ENCODE measurements at places on chromosomes 11 and 22.
A peak's percentile ranks its signal among the peaks of the same experiment; 100 is the strongest.

GRCh38 chr22:36234919-36235318 lies 4.4 kb downstream of the APOL2 start:
- peaks cover 39% of the 10 kb centered on the region for H3K4me1 ChIP-seq
- DNase-seq: no peak
- H3K27ac ChIP-seq: no peak overlapping the region

DNA sequence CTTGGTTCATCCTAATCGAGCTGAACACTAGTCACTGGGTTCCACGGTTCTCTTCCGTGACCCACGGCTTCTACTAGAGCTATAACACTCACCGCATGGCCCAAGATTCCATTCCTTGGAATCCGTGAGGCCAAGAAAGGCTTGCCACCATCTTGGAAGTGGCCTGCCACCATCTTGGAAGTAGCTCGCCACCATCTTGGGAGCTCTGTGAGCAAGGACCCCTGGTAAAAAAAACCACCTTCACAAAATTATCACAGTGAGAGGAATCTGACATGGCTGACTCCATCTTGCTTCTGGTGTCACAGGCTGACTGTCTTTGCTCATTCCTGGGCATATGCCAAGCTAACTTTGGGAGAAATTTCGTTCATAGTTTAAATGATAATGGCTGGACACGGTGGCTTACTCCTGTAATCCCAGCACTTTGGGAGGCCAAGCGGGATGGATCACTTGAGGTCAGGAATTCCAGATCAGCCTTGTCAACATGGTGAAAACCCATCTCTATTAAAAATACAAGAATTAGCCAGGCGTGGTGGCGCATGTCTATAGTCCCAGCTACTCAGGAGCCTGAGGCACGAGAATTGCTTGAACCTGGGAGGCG lies 18.9 kb upstream of the KCTD14 start:
- H3K27ac ChIP-seq: no peak overlapping the region
- H3K36me3 ChIP-seq: no peaks in the 10 kb centered on the region
- H3K4me1 ChIP-seq: peaks cover 22% of the 10 kb centered on the region
- no peak overlapping the region for H3K4me3 ChIP-seq

DNA sequence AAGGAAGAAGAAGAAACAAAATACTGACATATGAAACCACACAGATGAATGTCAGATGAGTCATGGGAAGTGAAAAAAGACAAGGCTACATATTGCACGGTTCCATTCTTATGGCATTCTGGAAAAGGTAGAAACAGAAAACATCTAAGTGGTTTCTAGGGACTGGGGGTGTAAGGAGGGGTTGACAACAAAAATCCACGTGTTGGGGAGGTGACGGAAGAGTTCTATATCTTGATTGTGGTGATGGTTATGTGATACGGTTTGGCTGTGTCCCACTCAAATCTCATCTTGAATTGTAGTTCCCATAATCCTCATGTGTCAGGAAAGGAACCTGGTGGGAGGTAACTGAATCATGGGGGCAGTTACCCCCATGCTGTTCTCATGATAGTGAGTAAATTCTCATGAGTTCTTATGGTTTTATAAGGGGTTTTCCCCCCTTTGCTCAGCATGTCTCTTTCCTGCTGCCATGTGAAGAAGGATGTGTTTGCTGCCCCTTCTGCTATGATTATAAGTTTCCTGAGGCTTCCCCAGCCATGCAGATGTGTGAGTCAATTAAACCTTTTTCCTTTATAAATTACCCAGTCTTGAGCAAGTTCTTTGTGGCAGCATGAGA lies 6.4 kb upstream of the ARFGAP3 start:
- no peak for DNase-seq
- H3K27me3 ChIP-seq: no peaks in the 10 kb centered on the region
- H3K36me3 ChIP-seq: no peaks in the 10 kb centered on the region

DNA sequence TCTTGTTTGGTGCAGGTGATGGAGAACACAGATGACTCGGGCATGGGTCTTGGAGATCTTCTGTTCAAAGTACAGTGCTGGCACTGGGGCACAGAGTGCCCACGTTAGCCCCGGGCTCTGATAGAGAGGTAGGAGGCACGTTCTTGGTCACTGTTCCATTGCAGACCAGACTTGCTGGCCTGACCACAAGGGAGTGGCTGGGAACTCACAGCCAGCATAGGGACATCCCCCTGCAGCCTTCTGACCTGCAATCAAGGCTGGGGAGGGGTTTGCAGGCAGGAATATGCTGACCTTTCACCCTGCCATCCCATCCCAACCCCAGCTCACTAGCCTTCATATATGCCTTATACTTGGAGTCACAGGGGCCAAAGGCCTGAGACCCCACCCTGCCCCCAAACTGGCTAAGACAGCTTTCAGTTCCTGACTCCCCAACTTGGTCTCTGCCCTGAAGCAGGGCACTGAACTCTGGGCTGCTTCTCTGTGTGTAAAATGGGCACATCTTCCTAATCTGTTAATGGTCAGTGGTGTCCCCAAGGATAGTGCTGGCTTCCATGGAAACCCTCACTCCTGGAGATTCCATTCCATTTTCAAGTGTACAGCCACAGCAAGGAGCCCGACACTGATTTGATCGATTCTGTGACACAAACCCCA lies 4.6 kb downstream of the MRPL49 start:
- H3K27ac ChIP-seq: no peak overlapping the region
- no peak overlapping the region for H3K4me3 ChIP-seq
- no peaks in the 10 kb centered on the region for H3K27me3 ChIP-seq
- peaks cover 77% of the 10 kb centered on the region for H3K36me3 ChIP-seq
- DNase-seq: no peak

DNA sequence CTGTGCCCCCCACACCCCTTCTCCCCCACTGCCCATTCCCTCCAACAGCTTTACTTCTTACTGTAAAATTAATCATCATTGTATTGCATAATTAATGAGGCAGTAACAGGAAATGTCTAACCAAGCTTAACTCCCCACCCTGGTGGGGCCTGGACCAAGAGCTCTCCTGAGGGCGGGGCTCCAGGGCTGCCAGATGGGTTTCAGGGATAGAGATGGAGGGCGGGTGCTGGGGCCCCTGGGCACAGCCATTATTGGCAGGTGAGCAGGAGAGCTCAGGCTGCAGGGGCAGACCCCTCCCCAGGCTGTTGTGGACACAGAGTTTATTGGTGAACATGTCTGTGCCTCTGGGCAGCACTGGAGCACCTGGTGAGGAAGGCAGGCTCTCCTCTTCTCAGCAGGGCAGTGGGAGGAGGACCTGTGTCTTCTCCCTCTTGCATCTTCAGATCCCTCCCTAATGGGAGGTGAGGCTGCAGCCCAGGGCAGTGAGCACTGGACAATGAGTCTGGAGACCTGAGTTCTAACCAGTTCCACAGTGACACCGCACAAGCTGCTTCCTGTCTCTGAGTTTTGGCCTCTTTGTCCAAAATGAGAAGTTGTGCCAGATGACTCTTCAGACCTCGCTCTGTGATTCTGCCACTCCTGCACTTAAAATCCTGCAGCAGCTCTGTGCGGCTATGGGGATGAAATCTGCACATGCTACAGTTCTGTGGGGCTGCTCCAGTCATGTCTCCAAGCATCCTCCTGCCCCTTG lies 233.3 kb downstream of the CEP164 start:
- H3K36me3 ChIP-seq: no peaks in the 10 kb centered on the region
- no peaks in the 10 kb centered on the region for H3K4me1 ChIP-seq
- no peak overlapping the region for H3K4me3 ChIP-seq

DNA sequence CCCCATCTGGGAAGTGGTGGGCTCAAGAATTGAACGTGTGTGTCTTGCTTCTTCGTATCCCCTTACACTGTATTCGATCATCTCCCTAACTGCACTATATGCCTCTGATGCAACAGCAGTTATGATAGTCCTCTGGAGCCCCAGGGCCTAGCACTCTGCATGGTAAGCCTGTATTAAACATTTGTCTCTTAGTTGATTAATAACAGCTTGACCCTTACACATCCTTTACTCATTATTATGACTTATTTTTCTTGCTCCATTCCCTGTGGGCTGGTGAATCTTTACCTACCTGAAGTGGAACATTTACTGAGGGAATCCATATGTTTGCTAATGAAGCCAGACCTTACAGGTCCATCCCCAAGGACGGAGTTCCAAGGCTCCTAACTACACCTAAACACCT lies 5.6 kb downstream of the STX3 start:
- H3K4me3 ChIP-seq: no peak overlapping the region
- H3K27me3 ChIP-seq: no peaks in the 10 kb centered on the region
- no peaks in the 10 kb centered on the region for H3K36me3 ChIP-seq

DNA sequence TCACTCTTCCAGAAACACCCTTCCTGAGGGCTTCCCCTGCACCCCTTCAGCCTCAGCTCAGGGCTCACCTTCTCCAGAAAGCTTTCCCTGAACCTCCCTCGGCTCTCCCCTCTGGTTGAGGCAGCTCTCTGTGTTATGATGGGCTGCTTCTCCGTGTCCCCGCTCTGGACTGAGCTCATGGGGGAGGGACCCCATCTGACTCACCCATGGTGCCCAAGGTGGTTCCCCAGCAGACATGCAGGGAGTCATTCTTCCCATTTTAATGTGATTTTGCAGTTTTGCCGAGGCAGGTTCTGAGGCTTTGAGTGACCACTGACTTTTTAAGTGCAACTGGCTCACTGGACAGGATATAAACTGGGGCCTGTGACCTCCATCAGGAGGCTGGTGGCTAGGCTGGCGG lies 495.1 kb downstream of the TBC1D22A start:
- H3K4me1 ChIP-seq: no peaks in the 10 kb centered on the region
- H3K4me3 ChIP-seq: no peak overlapping the region
- H3K36me3 ChIP-seq: no peaks in the 10 kb centered on the region
- no peaks in the 10 kb centered on the region for H3K27me3 ChIP-seq
- H3K27ac ChIP-seq: no peak overlapping the region
- DNase-seq: no peak

DNA sequence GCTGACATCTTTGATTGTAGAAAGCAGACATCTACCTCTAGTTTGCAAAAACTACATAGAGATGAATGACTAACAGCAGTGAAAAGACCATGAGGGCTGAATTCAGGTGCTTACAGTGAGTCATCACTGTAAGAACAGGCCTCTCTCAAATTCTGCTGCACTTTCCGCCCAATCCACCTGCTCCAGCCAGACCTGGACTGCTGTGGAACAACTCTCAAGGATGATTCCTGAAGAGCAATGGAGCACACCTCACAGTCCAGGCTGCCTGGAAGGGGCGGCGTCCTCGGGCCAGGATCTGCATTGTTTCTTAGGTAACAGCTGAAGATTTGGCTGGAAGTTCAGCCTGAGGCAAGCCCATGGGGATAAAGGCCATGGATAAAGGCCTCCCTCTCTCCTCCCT lies 15.1 kb downstream of the APOL2 start:
- H3K27ac ChIP-seq: no peak overlapping the region
- peaks cover 6% of the 10 kb centered on the region for H3K4me1 ChIP-seq
- peaks cover 19% of the 10 kb centered on the region for H3K36me3 ChIP-seq

DNA sequence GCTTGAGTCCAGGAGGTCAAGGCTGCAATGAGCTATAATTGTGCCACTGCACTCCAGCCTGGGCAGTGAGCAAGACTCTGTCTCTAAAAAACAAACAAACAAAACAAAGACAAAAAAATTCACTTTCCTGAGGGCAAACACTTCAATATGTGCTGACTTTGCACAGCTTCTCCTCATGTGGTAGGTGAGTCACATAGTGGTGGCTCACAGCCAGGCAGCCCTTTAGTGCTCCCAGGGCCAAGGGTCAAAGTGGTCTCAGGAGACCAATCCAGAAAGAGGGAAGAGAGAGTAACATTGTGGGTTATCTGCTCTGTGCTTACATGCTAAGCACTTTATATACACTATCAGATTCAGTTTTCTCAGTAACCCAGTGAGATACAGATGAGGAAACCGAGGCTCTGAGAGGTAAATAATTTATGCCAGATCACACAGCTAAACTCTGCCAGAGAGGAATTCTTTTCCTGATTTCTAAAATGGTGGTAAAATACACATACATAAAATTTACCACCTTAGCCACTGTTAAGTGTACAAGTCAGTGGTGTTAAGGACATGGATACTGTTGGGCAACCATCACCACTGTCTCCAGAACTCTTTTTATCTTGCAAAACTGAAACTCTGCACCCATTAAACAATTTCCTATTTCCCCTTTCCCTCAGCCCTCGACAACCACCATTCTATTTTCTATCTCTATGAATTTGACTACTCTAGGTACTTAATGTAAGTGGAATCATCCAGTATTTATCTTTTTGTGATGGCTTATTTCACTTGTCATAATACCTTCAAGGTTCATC lies 231.7 kb upstream of the NARS2 start:
- no peak for DNase-seq
- no peaks in the 10 kb centered on the region for H3K27me3 ChIP-seq
- H3K27ac ChIP-seq: no peak overlapping the region
- no peaks in the 10 kb centered on the region for H3K36me3 ChIP-seq
- H3K4me1 ChIP-seq: no peaks in the 10 kb centered on the region

- no peaks in the 10 kb centered on the region for H3K4me1 ChIP-seq
- H3K27ac ChIP-seq: no peak overlapping the region
- H3K36me3 ChIP-seq: no peaks in the 10 kb centered on the region
- peaks cover 9% of the 10 kb centered on the region for H3K27me3 ChIP-seq
These were observed 31.6 kb upstream of the ACCSL start for GRCh38 chr11:44016131-44016530.

- DNase-seq: no peak
- no peaks in the 10 kb centered on the region for H3K4me1 ChIP-seq
- no peaks in the 10 kb centered on the region for H3K36me3 ChIP-seq
- H3K27ac ChIP-seq: no peak overlapping the region
These were observed 69.0 kb upstream of the THY1 start for GRCh38 chr11:119491753-119492510.

DNA sequence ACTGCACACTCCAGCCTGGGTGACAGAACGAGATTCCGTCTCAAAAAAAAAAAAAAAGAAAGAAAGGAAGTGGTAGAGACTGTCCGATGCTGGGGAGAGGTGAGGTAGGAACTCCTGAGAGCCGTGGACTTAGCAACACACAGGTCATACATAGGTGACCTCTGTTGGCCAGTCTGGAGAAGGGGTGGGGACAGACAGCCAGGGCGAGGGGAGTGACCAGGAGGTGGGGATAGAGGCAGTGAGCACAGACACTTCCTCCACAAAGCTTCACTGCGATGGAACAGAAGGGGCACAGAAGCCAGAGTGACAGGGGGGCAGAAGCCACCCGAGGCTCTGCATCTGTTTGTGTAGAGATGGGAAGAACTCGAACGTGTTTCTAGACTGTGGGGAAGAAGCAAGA lies 47.1 kb downstream of the MYH9 start:
- no peaks in the 10 kb centered on the region for H3K27me3 ChIP-seq
- no peak overlapping the region for H3K27ac ChIP-seq
- H3K36me3 ChIP-seq: peaks cover 93% of the 10 kb centered on the region

DNA sequence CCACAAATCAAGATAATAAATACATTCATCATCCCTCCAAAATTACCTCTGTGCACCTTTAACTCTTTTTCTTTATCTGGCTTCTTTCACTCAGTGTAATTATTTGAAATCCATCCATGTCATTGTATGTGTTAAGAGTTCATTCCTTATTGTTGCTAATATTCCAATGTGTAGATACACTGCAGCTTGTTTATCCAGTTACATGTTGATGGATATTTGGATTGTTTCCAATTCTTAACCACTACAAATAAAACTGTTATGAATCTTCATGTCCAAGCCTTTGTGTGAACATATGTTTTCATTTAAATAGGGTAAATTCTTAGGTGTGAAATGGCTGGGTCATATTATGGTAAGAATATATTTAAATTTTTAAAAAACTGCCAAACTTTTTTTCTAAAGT lies 323.3 kb upstream of the NCAM1 start:
- H3K27me3 ChIP-seq: no peaks in the 10 kb centered on the region
- DNase-seq: no peak
- H3K36me3 ChIP-seq: no peaks in the 10 kb centered on the region
- no peaks in the 10 kb centered on the region for H3K4me1 ChIP-seq

- H3K27ac ChIP-seq: 0 out of 2 replicates have a peak overlapping the region, but pooled peaks have one; percentile 20
- peaks cover 17% of the 10 kb centered on the region for H3K36me3 ChIP-seq
- H3K27me3 ChIP-seq: peaks cover 36% of the 10 kb centered on the region
- DNase-seq: peak; percentile 59
These were observed 603 bp upstream of the ZFTA start for GRCh38 chr11:63769042-63769713.

GRCh38 chr11:23311986-23312940 lies 452.0 kb upstream of the CCDC179 start:
- H3K4me1 ChIP-seq: no peaks in the 10 kb centered on the region
- no peaks in the 10 kb centered on the region for H3K36me3 ChIP-seq
- no peak for DNase-seq
- no peaks in the 10 kb centered on the region for H3K27me3 ChIP-seq
- H3K27ac ChIP-seq: no peak overlapping the region

Measured in DND-41 (cell line).